ENCODE measurements at places on chromosomes 2 and 18.

GRCh38 chr2:224055101-224055500, 16.0 kb upstream of the SERPINE2 start:
- no peak for DNase-seq

DNA sequence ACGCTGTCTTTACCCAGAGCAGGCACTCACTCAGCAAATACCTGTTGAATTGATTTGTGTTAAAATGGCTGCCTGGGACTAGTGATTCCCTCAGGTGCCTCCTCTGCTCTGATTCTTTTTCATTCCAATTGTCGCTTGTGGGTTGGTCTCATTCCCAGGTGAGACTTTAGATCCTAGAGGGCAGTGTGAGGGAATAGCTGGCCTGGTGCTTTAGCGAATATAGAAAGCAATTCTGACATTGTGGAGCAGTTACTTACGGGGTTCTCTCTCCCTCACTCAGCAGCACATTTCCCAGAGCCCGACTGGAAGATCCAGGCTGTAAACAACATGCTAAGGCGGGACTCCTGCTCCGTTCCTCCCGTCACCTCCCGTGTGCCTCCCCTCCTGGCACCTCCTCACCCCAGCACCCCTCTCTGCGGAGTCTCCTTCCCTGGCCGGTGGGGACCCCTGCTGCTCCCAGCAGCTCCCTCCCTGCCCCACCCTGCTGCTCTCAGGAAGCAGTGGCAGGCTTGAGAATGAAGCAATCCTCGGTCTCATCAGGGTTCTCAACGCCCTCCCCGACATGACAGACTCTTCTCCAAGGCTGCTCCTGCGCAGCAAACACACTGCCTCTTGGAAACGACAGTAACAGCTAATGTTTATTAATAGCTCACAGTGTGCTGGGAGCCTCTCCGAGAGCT, 26.9 kb downstream of the CELF4 start:
- no peak for DNase-seq

GRCh38 chr18:65468881-65469280, 281.9 kb upstream of the CDH7 start:
- DNase-seq = no peak

GRCh38 chr2:32291746-32292145, 14.0 kb downstream of the YIPF4 start:
- no peak for DNase-seq

GRCh38 chr2:158717366-158718195, 77.5 kb upstream of the DAPL1 start:
- no peak for DNase-seq

DNA sequence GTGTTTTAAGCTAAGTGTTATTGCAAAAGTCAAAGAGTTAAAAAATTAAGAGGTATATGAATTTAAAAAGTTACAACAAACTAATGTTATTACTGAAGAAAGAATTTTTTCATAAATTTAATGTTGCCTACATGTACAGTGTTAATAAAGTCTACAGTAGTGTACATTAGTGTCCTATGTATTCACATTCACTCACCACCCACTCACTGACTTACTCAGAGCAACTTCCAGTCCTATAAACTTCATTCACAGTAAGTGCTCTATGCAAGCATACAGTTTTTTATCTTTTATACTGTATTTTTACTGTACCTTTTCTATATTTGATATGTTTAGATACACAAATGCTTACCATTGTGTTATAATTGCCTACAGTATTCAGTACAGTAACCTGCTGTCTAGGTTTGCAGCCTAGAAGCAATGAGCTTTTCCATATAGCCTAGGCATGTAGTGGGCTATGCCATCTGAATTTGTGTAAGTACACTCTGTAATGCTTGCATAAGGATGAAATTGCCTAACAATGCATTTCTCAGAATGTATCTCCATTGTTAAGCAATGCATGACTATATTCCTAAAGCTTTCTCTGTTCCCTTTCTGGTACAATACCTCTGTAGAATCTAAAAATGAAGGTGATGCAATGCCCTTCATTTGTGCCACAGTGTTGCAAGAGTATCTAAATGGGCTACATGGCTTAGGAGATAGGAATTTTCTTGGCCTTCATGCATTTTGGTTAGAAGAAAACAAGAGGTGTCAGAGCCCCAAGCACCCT, 370.8 kb upstream of the NT5C1B start:
- no peak for DNase-seq

DNA sequence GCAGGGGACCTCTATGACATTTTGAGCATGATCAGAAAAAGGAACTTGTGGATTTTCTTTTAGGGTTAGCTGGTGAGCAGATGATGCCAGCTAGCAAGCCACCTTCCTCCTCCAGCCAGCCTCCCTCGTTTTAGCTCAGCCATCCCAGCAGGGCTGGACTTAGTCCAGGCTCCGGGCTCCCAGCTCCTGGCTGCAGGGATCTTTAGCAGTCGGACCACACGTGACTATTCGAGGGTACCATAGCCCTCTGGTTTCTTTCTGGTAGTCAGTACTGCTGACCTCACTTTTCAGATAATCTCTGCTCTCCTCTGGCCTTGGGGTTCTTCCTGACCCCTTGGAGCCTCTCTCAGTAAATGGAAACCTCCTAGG, 31.8 kb downstream of the NCK2 start:
- no peak for DNase-seq

DNA sequence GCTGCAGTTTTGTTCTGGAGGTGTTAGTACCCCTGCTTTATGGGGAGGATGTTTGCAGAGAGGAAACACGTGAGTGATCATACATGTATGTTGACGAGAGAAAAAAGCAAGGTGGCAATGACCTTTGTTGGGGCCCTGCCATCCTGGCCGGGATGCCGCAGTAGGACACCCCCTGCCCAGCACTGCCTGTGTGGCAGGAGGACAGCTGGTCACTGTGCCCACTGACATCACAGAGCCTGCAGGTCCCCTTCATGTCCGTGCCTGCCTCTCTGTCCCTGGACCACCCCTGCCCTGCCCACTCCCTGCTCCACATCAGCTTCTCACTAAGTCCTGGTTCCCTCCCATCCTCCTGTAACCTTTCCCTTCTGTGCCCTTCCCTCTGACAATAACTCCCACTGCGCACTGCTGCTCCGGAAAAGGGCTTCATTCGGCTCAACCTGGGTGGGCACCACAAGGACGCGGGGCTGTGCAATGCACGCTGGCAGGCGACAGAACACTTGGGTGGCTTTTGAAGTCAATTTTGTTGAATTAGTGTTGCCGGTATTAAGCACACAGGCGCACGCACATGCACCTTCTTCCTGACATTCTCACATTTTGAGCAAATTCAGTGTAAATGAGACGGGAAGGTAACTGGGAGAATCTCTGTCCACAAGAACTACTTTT, 51.5 kb upstream of the TWIST2 start:
- no peak for DNase-seq

DNA sequence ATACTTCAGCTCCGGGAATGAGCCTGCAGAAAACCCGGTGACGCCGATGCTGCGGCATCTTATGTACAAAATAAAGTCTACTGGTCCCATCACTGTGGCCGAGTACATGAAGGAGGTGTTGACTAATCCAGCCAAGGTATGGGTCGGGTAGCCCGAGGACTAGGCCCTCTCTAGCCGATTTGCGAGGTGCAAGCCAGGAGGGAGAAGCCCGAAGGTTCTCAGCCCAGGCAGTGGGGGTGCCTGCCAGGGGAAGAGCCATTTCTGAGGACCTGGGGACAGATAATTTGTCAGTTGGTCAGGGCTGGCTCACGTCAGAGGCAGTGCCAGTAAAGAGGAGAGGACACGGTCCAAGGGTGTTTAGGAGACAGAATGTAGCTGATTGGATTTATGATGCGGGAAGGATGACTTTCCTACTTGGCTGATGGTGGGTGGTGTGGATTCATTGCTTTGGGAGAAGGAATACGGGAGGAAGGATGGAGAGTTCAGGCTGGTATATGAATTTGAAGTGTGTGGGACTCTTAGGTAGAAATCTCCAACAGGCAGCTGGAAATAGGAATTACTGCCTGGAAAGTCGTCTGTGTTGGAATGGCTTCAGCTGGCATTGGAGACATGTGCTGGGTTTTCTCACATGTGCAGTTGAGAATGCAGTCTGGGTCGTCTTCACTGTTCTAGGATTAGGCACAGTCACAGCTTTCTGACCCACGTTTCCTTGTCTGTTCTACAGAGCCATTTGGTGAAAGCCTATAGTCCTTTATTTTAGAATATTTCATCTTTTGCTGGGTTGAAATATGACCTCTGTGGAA, 874 bp downstream of the NDUFAF7 start:
- no peak for DNase-seq

GRCh38 chr2:52881606-52882005, 886.0 kb upstream of the CHAC2 start:
- no peak for DNase-seq

- no peak for DNase-seq
These were observed 27.2 kb upstream of the OTX1 start for GRCh38 chr2:63023444-63023843.

DNA sequence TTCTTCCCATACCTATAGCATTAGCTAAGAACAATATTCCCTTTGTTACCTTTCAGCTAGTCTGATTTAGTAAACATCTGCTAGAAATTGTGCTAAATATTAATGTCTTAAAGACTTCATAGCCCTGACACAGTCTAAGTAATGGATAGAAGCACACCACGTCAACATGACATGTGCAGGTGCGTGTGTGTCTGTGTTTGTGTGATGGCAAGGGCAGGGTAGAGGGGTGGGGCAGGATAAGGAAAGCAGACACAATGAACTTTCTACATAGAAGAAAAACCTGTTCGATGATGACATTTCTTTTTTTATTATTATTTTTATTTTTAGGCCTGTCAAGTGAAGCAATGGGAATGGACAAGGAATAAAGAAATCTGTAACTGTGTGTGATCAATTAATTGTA, 223.3 kb downstream of the NOL4 start:
- no peak for DNase-seq

DNA sequence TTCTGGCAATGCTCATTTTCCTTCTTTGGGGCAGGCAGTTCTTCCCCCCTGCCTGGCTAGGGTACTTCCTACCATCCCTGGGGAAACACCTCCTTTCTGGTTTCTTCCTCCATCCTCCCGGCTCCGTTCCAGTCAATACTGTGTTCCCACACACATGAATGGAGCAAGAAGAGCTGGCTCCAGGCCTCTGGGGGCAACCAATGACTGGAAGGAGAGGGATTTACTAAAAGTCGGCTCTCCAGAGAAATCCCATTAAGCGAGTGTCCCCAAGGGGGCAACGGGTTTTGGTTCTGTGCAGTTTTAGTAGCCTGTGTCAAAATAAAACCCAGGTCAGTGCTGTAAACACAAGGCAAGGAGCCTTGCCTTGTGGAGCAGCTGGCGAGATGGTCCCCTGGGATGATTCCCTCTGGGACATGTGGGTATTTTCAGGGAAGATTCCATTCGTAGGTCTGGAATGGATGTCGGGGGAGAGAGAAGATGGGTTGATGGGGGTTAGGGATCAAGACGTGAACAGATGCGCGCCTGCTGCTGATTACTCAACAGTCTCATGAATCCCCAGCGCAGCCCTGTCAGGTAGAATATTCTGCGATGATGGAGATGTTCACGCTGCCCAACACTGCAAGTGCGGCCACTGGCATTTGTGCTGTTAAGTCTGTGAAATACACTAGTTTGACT, 32.0 kb downstream of the EMILIN2 start:
- no peak for DNase-seq

DNA sequence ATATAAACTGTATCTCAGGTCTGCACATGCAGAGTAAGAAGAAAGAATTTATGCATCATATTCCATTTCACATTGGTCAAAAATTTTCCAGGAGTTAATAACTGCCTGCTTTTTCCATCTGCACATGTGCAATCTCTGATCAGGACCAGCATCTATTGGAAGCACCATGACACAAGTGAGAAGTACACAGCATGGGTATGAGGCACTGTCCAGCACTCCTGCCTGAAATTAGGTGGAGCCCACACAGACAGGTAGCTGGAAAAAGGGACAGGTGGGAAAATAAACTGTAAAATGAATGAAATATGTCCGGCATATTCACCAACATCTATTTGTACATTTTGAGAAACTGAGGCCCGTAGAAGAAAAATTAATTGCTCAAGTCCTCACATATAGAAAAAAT, 609.2 kb upstream of the NXPH2 start:
- DNase-seq = no peak

DNA sequence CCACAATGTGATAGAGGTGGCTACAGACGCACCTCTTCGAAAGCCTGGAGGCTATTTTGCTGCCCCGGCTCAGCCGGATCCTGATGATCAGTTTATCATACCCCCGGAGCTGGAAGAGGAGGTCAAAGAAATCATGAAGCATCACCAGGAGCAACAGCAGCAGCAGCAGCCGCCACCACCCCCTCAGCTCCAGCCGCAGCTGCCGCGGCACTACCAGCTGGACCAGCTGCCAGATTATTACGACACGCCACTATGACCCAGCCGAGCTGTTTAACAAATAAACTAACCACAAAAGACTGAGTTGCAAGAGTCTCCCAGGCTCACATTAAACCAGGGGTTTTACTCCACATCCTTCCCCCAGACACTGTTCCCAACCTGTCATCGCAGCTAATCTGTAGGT, 263.8 kb downstream of the PHLPP1 start:
- no peak for DNase-seq

DNA sequence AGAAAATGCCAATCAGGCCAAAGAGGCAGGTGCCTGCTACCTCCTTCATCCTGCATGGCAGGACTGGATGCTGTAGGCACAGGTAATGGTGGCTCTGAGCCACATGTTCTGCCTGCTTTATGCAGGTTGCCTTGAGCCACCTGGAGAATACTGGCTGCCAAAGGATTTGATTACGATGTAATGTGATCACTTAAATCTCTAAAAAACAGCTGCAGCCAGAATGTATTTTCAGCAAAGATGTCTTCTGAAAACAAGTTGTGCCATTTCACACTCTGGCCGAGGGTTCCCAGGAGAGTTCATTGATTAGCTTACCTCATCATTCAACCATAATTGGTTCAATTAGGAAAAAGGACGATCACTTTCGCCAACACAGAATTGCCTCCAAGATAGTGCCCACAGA, 17.9 kb upstream of the MSGN1 start:
- DNase-seq = no peak

DNA sequence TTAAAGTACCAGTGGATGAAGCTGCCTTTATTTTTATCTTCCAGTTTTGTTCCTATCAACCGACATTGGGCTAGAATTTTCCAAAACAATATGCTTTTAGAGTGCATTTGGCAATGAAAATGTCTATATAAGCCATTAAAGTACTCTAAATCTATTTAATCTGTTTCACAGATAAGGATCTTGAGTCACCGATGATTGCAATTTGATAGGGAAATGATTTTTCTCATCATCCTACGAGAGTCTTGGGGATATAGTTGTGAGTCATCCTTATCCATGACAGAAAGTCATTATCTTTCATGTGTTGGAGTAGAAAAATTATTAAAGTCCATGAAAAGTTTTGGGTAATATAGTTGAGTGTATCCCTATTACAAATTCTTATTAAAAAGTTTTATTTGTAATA, 26.1 kb downstream of the SLC39A10 start:
- no peak for DNase-seq

DNA sequence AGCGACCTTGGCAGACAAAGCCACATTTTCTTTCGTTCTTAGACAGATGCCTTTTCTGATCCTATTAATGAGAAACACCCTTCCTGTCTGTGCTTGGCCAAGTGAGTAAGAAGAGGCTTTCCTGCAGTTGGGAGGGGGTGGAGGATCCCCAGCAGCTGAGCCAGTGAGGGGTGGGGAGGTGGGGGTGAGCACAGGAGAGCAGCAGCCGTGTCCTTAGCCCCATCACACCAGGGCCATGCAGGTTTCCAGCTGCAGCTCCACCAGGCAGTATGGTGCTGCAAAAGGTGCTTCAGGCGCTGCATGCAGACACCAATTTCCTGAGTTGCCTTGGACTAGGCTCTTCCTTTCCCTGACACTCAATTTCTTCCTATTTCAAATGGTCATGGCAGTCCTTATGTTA, 123.3 kb upstream of the SIX2 start:
- no peak for DNase-seq
